ENCODE measurements at places on chromosomes 3 and 15.

DNA sequence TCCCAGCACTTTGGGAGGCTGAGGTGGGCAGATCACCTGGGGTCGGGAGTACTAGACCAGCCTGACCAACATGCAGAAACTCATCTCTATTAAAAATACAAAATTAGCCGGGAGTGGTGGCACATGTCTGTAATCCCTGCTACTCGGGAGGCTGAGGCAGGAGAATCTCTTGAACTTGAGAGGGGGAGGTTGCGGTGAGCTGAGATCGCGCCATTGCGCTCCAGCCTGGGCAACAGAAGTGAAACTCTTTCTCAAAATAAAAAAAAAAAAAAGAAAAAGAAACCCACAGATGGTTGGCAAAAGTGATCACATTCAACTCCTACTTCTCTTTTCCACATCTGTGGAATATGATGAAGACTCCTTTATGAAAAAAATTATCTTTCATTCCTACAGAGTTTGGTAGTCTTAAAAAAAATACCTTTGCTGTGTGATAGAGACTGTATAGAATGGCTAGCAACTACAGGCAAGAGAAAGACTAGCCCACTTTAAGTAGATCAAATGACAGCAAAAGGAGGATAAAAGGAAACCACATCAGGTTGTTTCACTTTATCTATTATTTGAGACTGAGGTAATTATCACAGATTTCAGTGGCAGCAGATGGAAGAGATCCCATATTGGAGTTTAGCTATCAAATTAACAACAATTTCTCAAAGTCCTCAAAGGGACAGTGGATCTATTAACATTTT is 172.9 kb upstream of the TSPAN3 start:
- DNase-seq: no peak

- DNase-seq: no peak
Observed at GRCh38 chr15:70083418-70083817, 14.3 kb downstream of the TLE3 start.

GRCh38 chr15:73955861-73956742 is 29.8 kb downstream of the LOXL1 start:
- DNase-seq: no peak

DNA sequence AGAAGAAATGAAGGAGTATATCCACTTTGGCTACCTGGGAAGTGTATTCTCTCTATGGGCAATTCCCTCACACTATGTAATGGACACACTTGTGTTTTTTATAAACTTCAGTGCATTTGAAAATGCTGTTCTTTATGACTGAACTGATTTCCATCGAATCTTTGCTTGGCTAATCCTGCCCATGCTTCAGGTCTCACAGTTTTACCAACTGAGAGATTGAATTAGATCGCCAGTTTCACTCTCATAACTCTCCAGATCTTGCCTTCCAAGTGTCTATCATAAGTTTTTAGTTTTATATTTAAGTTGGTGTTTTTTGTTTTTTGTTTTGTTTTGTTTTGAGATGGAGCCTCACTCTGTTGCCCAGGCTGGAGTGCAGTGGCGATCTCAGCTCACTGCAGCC is 73.5 kb upstream of the MBNL1 start:
- DNase-seq: no peak

DNA sequence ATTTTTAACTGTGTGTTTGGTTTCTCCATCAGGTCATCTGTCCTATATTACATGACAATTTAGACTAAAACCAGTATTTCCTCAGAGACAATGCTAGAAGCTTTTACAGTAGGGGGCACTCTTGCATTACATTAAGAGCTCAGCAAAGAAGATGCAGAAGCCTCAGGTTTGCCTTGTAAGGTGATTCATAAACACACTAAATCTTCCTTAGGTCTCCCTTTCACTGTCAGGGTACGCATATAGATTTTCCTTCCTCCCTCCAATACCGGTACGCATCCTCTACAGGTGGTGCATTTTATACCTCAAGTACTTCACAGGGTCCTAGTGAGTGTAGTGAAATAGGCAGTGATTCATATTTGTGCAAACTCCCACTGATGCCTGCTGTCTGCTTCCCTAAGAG is 46.5 kb downstream of the CD86 start:
- peak; percentile 30 for DNase-seq

DNA sequence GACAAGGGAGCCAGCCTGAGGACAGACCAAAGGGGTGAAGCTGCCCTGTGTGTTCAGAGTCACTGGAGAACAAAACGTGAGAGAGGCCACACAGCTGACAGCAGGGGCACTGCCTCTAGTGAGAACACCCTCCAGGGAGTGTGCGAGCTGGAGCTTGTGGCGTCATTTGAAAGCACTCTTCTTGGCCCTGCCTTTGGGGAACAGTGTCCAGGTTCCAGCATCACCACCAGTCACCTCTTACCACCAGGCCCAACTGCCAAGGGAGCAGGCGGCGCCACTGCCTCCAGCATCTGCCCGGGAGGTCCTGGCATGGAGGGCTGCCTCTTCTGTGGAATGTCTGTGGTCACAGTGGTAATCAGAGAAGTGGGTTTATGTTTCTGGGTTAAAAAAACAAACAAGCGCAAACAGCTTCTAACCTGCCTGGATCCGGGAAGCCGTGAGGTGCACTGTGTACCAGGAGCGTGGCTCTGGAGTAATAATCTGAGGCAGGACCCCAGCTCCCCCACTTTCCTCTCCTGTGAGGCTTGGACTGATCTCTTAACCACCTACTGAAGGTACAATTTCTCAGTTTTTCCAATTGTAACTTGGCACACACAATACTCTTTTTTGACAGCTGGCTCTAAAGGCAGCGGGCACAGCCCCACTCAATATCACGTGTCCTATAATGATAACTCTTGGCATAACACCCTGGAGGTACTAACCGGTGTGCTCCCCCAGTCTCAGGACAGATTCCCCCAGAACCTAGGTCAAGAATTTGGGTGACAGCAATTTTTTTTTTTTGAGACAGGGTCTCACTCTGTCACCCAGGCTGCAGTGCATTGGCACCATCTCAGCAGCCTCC is 32.2 kb upstream of the CDCP1 start:
- DNase-seq: peak; percentile 96

DNA sequence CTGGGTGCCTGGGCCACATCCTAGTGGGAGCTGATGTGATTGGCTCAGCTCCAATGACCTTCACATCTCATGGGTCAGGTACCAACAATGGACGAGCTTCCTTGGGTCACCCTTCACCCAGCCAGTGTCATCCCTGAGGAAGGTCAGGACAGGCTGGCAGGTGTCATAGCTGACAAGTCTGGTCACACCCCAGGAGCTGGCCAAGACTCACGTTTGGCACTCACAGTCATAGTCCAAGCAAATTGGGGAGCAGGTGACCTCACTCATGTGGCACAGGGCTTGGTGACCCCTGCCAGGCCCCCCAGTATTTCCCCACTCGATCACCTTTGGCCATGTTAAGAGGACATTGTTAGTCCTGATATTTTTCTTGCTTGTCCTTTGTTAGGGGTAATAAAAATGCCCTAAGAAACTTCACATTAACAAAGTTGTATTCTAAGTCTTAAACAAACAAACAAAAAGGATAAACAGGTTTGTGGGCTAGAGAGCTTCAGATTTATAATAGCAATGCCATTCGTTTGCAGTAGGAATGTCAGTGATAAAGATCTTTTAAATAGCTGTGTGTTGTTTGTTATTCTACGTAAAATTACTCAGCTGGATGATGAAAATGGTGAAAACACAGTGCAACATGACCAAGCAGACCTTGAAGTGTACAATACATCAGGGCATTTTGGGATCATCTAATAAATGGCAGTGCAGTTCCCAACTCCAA is 79.5 kb upstream of the POMGNT2 start:
- peak; percentile 63 for DNase-seq

- no peak for DNase-seq
Observed at GRCh38 chr3:14216257-14217048, 37.8 kb downstream of the LSM3 start.

DNA sequence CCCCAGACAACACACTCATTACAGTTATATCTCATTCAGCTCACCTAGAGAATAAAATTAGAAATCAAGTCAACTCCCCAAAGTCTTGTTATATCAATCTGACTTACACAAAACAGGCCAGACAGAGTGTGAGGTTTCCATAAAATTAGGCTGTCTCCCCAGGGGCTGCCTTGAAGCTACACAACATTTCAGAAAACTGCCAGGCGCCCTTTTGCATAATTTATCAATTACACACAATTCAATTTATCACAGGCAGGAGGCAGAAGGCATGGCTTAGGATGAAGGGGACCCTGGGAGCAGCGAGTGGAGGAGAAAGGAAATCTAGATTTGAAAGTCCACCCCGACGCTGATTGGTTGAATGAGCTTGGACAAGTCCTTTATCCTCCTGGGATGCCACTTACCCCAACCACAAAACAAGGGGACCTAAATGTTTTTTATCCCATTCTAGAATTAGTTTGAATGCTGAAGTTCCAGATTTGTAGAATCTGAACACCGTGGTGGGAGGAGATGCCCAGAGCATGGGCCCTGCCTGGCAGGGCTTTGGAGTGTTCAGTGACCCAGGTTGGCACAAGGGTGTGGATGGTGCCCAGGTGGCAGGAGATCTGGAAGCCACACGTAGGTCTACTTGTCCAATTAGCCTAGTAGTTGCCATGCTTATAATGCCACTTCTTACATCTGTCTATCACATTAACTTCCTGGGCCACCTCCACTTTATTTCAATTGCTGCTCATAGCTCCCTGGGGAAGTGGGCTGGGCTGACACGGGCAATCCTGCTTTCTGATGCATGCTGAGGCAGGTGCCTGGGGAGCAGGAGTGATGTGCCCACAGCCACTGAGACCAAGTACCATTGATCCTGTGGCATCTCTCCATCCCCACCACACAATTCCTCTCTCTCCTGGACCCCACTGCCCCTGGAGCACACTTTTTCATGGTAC is 119.8 kb upstream of the TLE3 start:
- DNase-seq: no peak

DNA sequence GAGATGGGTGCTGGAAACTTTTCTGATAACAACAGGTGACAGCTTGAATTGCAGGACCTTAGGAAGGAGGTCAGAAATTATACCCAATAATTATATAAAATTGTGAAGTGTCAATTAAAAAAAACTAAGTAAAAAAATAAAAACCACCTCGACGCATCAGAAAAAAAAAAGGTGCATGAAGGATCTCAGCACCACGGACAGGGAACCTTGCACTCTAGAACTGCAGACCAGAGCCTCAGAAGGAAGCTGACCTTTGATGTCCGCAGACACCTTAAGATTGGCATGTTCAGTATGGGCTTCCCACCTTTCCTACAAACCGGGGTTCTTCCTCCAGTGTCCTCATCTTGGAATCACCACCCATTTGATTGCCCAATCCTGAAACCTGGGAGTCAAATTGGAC is 60.9 kb downstream of the SCN10A start:
- DNase-seq: no peak

DNA sequence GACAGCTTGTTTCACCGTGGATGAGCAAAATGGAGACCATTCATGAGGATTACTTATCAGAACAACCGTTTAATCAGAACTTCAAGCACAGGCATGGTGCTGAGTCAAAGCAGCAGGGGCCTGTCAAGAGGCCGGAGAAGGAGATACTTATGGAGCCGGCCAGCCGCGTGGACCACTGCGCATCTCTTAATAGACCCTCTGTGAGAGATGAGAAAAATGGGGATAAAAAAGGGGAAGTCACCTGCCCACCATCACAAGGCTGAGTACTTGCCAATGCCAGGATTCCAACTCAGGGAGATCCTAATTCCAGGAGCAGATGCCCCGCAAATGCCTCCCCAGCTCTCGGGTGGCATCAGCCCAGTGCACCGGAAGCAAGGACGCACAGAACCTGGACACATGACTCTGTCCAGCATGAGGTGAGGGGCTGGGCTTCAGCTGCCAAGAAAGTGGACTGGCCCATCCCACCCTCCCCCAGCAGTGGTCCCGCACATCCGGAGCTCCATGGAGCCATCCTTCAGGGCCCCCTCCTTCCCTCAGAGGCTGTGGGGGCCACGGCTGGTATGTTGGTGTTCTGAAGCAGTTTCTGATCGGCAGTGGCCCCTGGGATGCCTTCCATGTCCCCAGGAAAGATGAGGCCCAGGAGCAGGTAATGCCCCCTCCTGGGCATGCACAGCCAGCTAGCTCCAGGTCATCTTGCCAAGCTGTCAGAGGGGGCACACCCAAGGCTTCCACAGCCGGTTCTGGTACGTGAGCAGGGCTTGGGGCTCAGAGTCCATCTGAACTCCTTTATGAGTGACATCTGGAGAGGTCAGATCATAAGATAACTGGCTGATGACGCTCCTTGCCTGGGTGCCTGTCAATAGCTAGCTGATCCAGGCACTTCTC is 143.8 kb downstream of the ATP10A start:
- DNase-seq: no peak

- no peak for DNase-seq
Observed at GRCh38 chr15:46778876-46779275, 938.4 kb upstream of the SEMA6D start.

DNA sequence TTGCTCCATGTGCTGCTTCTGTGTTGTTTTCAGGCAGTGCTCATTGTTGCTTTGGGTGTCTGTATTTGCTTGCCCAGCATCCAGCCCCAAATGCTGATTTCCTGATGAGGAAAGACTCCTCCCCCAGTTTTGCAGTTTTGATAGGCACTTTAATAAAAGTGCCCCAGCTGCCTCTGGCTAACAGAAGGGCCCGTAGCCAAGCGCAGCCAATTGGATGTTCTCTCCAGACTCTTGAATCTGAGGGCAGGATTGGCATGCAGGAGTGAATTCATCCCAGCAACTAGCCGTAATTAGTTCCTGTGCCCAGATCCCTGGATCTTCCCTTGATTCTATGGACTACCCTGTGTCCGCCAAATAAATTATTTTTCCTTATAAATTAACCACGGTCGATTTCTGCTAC is 14.8 kb upstream of the SEMA5B start:
- DNase-seq: no peak

DNA sequence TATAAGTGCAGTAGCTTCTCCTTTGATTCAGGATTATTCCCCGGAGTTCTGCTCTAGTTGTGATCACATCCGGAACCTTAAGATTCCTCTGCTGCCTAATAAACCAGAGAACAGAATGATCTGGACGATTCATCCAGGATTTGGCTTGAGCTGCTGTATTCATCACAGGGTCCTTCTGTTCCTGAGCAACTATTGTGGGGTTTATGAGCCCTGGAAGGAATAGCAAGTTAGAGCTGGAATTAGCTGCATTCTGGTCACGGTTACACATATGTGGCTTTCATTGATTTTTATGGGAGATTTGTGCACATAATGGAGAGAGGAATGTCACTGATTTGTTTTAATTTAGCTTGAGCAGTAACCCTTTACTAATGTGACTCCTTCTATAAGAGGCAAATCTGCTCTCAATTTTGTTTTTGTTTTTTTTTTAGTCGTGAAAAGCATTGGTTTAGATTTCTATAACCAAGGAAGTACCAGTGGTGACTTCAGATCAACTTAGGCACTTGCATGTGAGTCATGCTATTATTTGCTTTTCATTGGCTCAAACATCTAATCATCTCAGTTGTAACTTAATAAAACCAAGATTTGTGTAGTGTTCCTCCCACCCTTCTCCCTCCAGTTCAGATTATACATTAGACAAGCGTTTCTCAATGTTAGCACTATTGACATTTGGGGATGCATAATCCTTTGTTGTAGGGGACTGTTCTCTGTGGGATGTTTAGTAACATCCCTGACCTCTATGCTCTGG is 148.5 kb downstream of the OTOL1 start:
- no peak for DNase-seq

DNA sequence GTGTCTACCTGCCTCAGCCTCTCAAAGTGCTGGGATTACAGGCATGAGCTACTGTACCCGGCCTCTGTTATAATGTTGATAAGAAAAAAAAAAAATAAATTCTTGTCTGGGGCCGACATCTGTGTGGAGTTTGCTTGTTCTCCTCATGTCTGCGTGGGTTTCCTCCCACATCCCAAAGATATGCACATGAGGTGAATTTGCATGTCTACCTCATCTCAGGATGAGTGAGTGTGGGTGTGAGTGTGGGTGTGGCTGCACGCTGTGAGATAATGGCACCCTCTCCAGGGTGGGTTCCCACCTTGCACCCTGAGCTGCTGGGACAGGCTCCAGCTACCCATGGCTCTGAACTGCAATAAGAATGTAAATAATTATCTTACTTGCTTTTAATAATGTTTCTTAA is 25.9 kb upstream of the UACA start:
- no peak for DNase-seq
